Activated CD8-positive, alpha-beta T cell treated with anti-CD3 and anti-CD28 coated beads, Interleukin-2, amount 10 ng/mL, durations not matched to agents 7 days and 5 days (primary cell): ENCODE measurements at places on chromosomes 1 and 21. TPM values are rescaled to one million over a fixed set of nuclear protein-coding genes. Genes with fewer than 3 reads are reported as not detected.

Gene FCRL5
- total RNA-seq: 0.10 TPM

Gene KIF21B
- total RNA-seq: 162 TPM

Gene FALEC
- not detected for total RNA-seq

Gene RNASEL
- total RNA-seq: 6.0 TPM

Gene PTBP2
- 12.6 TPM for total RNA-seq

Gene CLCA4
- not detected for total RNA-seq

Gene NPHP4
- 15.6 TPM for total RNA-seq
